ENCODE measurements at places on chromosomes 7 and 10.

GRCh38 chr7:129354428-129355157 is 79.6 kb upstream of the STRIP2 start:
- DNase-seq: no peak

DNA sequence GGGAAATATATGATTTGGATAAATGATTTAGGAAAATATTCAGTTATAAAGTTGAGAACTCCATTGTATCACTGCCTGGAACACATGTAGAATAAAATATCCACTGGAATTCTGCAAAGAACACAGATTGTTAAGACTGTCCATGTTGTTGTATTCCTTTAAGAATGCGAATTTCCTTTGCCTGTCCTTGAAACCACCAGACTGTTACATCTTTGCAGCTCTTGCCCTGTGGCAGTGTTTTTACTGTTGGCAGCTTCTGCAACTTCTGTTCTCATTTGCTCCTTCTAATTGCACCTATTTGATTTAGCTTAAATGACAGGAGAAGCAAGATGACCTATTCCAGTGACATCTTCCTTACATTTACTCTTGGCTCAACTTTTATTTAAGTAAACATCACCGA is 39.7 kb downstream of the MALSU1 start:
- DNase-seq: no peak

DNA sequence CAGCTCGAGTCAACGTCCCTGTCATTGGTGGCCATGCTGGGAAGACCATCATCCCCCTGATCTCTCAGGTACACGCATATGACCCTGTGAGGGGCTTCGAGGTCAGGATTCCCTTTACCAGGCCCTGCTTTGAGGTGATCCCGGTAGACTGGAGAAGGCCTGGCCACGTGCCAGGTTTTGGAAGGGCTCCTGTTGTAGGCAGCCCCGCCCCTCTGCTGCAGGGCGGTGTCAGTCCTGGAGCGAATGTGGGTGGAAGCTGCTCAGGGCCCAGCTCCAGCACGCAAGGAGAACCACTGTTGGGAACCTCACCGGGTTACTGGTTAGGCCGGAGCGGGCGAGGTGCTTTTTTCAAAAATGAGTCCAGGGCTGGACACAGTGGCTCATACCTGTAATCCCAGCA is 15.6 kb downstream of the MDH2 start:
- DNase-seq: no peak

- DNase-seq: no peak
These were observed 30.2 kb upstream of the CREB5 start for GRCh38 chr7:28382144-28382543.

GRCh38 chr10:28250782-28251181 is 52.1 kb downstream of the MPP7 start:
- no peak for DNase-seq

GRCh38 chr7:143382791-143383641 is 1.9 kb downstream of the ZYX start:
- DNase-seq: no peak

- DNase-seq: no peak
These were observed 289.5 kb downstream of the KCNMA1 start for GRCh38 chr10:77348082-77348481.
